ENCODE measurements at places on chromosomes 6 and 20.
A peak's percentile ranks its signal among the peaks of the same experiment; 100 is the strongest.

GRCh38 chr6:30719791-30720737 is at the start of gene TUBB:
TSS of gene TUBB (plus strand) at chr6:30720352. CDS start at chr6:30720507, 155 bp downstream.
- peak; percentile 86 for DNase-seq

- DNase-seq = peak; percentile 7
These were observed 29.4 kb upstream of the CLIC5 start for GRCh38 chr6:46044881-46045617.

DNA sequence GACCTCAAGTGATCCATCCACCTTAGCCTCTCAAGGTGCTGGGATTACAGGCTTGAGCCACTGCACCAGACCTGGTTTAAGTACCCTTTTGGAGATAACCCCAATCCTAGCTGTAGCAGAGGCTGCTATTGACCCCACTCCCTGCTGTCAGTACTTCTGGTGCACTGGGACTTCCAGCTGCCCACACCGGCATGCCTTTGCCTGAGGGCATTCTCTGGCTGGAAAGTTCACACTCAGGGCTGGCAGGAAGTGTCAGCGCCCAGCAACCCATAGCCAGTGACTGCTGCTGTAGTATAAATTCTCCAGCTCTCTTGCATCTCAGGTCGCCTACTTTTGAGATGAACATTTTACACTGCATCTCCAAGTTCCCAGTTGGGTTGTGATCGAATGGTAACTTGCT is 75.3 kb downstream of the UTRN start:
- DNase-seq = no peak

DNA sequence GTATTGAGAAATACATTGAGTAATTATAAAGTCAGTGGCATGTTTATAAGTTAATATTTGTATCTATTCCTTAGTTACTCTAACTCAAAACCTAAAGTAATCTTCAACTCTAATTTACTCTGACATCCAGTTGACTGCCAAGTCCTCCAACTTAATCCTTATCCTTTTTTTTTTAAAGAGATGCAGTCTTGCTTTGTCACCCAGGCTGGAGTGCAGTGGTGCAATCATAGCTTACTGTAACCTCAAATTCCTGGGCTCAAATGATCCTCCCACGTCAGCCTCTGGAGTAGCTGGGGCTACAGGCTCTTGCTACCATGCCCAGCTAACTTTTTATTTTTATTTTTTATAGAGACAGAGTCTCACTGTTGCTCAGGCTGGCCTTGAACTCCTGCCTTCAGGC is 24.4 kb downstream of the PTPN1 start:
- DNase-seq = peak; percentile 36

DNA sequence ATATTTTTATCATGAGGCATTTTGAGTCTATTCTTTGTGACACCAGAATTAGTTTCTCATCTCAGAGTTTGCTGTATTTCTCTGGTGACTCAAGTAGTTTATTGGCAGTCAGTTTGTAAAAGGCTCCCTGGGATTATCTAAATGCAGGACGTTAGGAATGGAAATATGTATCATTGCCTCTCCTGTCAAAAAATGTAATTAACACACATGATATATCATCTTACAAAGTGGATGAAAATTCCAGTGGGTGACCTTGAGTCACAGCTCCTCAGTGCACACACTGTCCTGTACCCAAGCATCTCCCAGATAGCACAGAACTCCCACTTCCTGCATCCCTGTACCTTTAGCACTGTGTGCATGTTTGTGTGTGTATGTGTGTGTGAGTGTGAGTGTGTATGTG is 258.6 kb downstream of the LAMA2 start:
- no peak for DNase-seq

DNA sequence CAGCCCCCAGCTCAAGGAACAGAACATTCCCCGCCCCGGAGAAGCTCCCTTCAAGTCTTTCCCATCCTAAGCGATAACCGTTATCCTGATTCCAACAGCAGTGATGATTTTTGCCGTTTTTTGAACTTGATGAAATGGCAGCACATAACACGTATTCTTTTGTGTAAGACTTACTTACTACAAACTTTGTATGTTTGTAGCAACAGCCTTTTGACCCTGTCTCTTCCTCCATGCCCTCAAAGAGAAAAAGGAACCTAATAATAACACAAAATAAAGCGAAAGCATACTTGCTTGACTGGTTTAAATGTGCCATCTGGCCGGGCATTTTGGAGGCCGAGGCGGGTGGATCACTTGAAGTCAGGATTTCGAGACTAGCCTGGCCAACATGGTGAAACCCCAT is 26.4 kb upstream of the SLC9A8 start:
- no peak for DNase-seq

- peak; percentile 12 for DNase-seq
These were observed 29.8 kb upstream of the GMDS start for GRCh38 chr6:2274981-2275891.
